WTC11 (cell line): ENCODE measurements at places on chromosomes 2 and 18. TPM values are rescaled to one million over a fixed set of nuclear protein-coding genes. Genes with fewer than 3 reads are reported as not detected.
A peak's percentile ranks its signal among the peaks of the same experiment; 100 is the strongest.

DNA sequence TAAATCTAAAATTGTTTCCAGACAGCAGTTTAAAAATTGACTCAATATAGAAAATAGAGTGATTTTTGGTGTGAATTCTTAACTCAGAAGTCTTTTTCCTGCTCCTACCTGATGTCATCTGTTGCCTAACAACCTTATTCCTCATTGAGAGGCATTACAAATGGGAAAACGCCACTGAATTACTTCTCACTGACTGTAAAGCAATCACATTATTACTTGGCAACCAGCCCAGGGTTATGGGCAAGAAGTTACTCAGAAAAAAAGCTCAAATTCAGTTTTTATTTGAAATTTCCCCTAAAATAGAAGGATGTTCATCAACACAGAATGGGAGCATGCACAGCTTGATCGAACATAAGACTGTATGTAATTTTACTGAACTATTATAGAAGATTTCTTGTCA is 201.8 kb upstream of the GULP1 start:
- H3K4me1 ChIP-seq, result peaks cover 9% of the 10 kb centered on the region
- H3K27me3 ChIP-seq, result no peaks in the 10 kb centered on the region
- no peak for DNase-seq
- H3K36me3 ChIP-seq, result peaks cover 10% of the 10 kb centered on the region
- no peak overlapping the region for H3K4me3 ChIP-seq

AFF3 gene
- 1.1 to 1.2 TPM (median 1.2 TPM) in 3 replicates for total RNA-seq

GDF7 gene
- 0.18 to 0.55 TPM (median 0.23 TPM) in 3 replicates for total RNA-seq

DNA sequence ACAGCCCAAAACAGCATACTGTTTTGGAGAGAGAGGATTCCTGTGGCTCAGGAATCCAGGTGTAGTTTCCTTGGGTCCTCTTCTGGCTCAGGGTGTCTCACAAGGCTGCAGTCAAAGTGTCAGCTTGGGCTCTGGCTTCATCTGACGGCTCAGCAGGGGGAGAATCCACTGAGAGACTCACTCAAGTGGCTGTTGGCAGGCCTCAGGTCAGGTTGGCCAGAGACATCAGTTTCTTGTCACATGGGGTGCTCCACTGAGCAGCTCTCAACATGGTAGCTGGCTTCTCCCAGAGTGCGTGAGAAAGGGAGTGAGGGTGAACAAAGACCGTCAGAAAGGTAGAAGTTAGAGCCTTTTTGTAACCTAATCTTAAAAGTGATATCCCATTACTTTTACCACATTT is 168.4 kb downstream of the SOCS6 start:
- no peaks in the 10 kb centered on the region; the same call in 1 of the 2 replicates for H3K27me3 ChIP-seq
- H3K36me3 ChIP-seq, result no peaks in the 10 kb centered on the region
- no peak for DNase-seq

DNA sequence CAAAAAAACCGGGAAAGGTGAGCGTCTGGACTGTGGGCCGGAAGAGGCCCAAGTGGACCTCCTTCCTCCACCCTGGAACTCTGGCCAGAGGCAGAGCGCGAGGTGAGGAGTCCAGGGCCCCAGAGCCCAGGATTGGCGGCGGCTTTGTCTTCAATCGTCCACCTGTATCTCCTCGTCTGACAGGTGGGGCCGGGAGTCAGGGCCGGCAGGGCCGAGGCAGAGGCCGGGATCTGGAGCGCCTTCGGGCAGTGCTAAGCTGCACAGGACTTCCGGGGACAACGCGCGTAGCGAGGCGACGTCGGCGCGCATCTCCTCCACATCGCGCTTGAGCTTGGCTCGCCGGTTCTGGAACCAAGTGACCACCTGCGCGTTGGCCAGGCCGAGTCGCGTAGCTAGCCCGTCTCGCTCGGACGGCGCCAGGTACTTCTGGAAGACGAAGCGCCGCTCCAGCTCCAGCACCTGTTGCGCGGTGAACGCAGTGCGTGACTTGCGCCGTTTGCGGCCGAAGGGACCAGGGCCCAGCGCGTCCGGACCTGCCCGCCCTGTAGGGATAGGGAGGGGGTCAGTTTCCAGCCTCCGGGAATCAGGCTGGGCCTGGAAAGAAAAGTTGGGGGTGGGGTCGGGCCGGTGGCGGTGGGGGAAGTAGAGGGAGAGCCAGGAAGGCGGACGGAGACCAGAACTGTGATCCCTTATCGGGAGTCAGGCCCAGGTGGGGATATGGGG is 1.5 kb downstream of the LBX2 start:
- H3K4me3 ChIP-seq, result peak overlapping the region; percentile 79
- DNase-seq, result peak; percentile 71
- H3K36me3 ChIP-seq, result peaks cover 12% of the 10 kb centered on the region
- no peak overlapping the region for H3K27ac ChIP-seq
- H3K4me1 ChIP-seq, result peaks cover 43% of the 10 kb centered on the region

- no peaks in the 10 kb centered on the region for H3K4me1 ChIP-seq
- no peak overlapping the region for H3K27ac ChIP-seq
- no peak overlapping the region for H3K4me3 ChIP-seq
- no peak for DNase-seq
- H3K36me3 ChIP-seq, result 0 out of 2 replicates have a peak, but pooled peaks cover 6% of the 10 kb centered on the region
- H3K27me3 ChIP-seq, result no peaks in the 10 kb centered on the region
These were observed 12.0 kb downstream of the LNPK start for GRCh38 chr2:175990099-175990498.

DNA sequence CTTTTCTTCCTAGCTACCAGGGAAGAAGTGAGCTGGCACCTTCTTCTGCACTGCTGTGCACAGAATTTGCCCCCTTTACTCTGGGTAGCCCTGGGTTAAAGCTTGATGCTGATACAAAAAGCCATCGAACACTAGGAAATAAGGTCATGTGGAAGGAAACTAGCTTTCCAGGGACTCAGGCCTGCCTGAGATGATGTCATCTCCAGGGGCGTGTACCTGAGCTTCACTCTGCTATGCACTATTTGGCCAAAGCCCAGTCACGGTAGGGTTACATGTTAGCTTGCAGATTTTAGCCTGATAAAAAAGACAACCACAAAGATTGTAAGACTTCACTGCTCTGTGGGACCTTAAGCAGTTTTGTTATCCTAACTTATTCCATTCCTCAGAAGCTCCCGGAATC is 20.4 kb downstream of the EDAR start:
- H3K27me3 ChIP-seq, result no peaks in the 10 kb centered on the region
- no peak overlapping the region for H3K4me3 ChIP-seq
- DNase-seq, result no peak
- H3K27ac ChIP-seq, result no peak overlapping the region
- H3K36me3 ChIP-seq, result no peaks in the 10 kb centered on the region
- peaks cover 29% of the 10 kb centered on the region for H3K4me1 ChIP-seq

MDH1B gene
- 1.6 to 1.9 TPM (median 1.6 TPM) in 3 replicates for total RNA-seq

- peaks cover 24% of the 10 kb centered on the region for H3K36me3 ChIP-seq
- H3K4me1 ChIP-seq, result peaks cover 19% of the 10 kb centered on the region
- no peak overlapping the region for H3K4me3 ChIP-seq
- H3K27me3 ChIP-seq, result no peaks in the 10 kb centered on the region
- H3K27ac ChIP-seq, result no peak overlapping the region
These were observed 43.5 kb downstream of the CWC22 start for GRCh38 chr2:179963626-179964025.

TDRD15 gene
- not detected in 3 replicates for total RNA-seq

OXER1 gene
- total RNA-seq, result 2.6 to 2.7 TPM (median 2.7 TPM) in 3 replicates

DNA sequence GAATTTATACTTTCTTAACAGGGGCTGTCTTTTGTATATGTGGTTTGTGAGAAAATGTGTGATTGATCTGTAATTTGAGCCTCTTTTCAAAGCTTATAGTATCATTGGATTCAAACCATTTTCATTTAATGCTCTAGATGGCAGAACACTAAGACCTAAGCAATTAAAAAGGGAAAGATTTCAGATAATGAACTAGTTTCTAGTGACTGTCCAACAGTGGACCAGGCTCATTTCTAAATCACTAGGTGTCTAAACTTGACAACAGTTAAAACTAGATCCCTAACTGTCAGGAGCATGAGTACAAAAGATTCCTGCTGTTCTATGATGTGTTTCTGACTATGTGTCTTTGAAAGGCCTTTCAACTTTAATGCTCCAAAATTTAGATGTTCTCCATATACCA is 54.6 kb downstream of the ANKRD44 start:
- H3K4me1 ChIP-seq, result peaks cover 4% of the 10 kb centered on the region; the same call in 1 of the 2 replicates
- H3K27ac ChIP-seq, result no peak overlapping the region
- H3K27me3 ChIP-seq, result peaks cover 2% of the 10 kb centered on the region; the same call in 1 of the 2 replicates
- DNase-seq, result no peak

DNA sequence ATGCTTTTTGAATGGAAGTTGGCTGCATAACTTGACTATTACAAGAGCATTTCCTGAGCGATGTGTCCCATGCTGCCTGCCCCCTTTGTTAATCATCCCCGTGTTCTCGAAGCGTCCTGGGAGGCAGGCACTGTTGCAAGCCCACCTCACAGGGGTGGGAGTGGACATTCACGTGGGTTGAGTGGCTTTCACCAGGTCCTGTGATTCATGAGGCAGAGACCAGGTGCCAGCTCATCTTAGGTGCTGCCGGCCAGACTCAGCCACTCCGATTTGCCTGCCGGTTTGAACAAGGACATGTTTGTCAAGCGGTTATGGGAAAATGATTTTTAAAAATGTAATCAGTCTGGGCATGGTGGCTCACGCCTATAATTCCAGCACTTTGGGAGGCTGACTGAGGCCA is 112.5 kb downstream of the ZNF532 start:
- H3K36me3 ChIP-seq, result peaks cover 62% of the 10 kb centered on the region
- H3K27me3 ChIP-seq, result no peaks in the 10 kb centered on the region
- peaks cover 20% of the 10 kb centered on the region for H3K4me1 ChIP-seq
- peak overlapping the region; percentile 82 for H3K27ac ChIP-seq
- no peak overlapping the region for H3K4me3 ChIP-seq
- no peak for DNase-seq

ZAP70 gene
- total RNA-seq, result 0.61 to 0.73 TPM (median 0.64 TPM) in 3 replicates

DNA sequence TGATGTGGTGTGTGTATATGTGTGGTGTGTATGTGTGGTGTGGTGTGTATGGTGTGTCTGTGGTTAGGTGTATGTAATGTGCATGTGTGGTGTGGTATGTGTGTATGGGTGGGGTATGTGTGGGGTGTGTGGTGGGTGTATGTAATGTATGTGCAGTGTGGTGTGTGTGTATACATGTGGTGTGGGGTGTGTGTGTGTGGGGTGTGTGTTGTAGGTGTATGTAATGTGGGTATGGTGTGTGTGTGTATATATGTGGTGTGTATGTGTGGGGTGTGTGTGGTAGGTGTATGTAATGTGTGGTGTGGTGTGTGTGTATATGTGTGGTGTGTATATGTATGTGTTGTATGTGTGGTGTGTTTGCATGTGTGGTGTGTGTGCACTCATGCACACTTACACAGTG is 84.8 kb upstream of the ID2 start:
- no peaks in the 10 kb centered on the region for H3K27me3 ChIP-seq
- H3K4me3 ChIP-seq, result no peak overlapping the region
- no peak overlapping the region for H3K27ac ChIP-seq
- no peaks in the 10 kb centered on the region for H3K4me1 ChIP-seq
- no peaks in the 10 kb centered on the region for H3K36me3 ChIP-seq

GRCh38 chr18:53422896-53423295 is 801.6 kb downstream of the MBD2 start:
- DNase-seq, result no peak
- H3K4me1 ChIP-seq, result peaks cover 32% of the 10 kb centered on the region
- no peaks in the 10 kb centered on the region for H3K36me3 ChIP-seq
- no peak overlapping the region for H3K27ac ChIP-seq

GRCh38 chr2:134143568-134143967 is 110.3 kb upstream of the MGAT5 start:
- no peak overlapping the region for H3K4me3 ChIP-seq
- no peak for DNase-seq
- no peaks in the 10 kb centered on the region for H3K27me3 ChIP-seq
- peaks cover 87% of the 10 kb centered on the region for H3K4me1 ChIP-seq
- H3K36me3 ChIP-seq, result no peaks in the 10 kb centered on the region

GRCh38 chr2:31859959-31860358 is 150.8 kb downstream of the MEMO1 start:
- H3K27ac ChIP-seq, result no peak overlapping the region
- H3K36me3 ChIP-seq, result no peaks in the 10 kb centered on the region
- no peaks in the 10 kb centered on the region for H3K27me3 ChIP-seq
- DNase-seq, result no peak
- no peak overlapping the region for H3K4me3 ChIP-seq

DNA sequence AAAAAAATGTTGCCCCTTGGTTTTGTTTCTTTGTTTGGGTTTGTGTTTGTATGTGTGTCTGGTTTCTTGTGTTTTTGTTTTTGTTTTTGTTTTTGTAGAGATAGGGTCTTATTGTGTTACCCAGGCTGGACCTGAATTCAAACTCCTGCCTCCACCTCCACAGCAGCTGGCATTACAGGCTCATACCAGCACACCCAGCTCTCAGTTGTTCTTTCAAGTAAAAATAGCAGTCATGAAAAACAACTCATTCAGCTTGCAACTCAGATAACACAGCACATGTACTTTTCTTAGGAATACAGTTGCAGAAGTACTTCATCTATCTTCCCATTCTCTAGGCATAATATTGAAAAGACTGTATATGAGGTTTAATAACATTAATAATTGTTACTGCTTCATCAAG is 37.0 kb downstream of the ZC3H8 start:
- DNase-seq, result no peak
- H3K36me3 ChIP-seq, result peaks cover 29% of the 10 kb centered on the region
- H3K4me1 ChIP-seq, result no peaks in the 10 kb centered on the region
- no peaks in the 10 kb centered on the region for H3K27me3 ChIP-seq
- no peak overlapping the region for H3K27ac ChIP-seq

- H3K36me3 ChIP-seq, result no peaks in the 10 kb centered on the region
- no peak overlapping the region for H3K27ac ChIP-seq
- no peak for DNase-seq
- no peaks in the 10 kb centered on the region for H3K27me3 ChIP-seq
- H3K4me1 ChIP-seq, result peaks cover 20% of the 10 kb centered on the region
- H3K4me3 ChIP-seq, result no peak overlapping the region
These were observed 34.7 kb downstream of the NPHP1 start for GRCh38 chr2:110170102-110170501.

- peaks cover 8% of the 10 kb centered on the region for H3K4me1 ChIP-seq
- no peak for DNase-seq
- H3K27ac ChIP-seq, result no peak overlapping the region
- H3K27me3 ChIP-seq, result no peaks in the 10 kb centered on the region
These were observed 146.6 kb downstream of the GBX2 start for GRCh38 chr2:236021499-236022057.

DNA sequence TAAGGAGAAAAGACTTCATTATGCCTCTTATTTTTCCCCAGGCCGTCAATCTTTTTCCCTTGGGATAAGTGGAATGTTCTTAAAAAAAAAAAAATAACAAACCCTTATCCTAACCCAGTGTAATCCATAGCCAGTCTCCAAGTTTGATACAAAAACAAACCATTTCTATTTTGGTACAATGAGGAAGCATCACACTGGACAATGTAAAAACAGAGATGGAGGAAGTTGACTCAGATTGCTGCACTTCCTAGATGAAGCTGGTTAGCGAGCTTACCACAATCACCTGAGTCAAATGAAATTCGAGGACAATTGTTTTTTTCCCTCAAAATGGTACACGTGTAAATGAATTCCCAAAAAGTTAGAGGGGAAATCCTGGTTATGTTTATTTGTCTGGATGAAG is 259.7 kb downstream of the TCF4 start:
- no peak overlapping the region for H3K27ac ChIP-seq
- H3K27me3 ChIP-seq, result no peaks in the 10 kb centered on the region
- peaks cover 56% of the 10 kb centered on the region for H3K4me1 ChIP-seq
- no peak overlapping the region for H3K4me3 ChIP-seq

GPR148 gene
- total RNA-seq, result 0.16 to 0.23 TPM in 2 of 3 replicates, not detected in the other

DNA sequence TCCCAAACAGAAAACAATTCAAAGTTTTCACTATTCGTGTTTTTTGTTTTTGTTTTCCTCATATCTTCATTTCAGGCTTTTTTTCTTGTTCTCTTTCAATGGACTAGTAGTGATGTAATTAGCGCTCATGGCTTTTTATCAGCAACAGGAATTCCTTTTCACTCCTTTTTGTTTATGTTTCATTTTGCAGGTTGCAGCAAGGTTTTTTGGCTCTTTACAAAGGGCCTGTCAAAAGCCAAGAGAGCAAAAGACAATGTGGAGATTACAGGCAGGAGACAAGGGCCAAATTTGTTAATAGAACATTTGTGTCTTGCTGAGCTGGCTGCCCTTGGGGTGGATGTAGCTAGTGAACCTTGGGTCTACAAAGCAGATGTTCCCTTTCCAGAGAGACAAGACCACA is 467.4 kb upstream of the CDH20 start:
- no peak overlapping the region for H3K4me3 ChIP-seq
- H3K36me3 ChIP-seq, result no peaks in the 10 kb centered on the region
- H3K4me1 ChIP-seq, result peaks cover 11% of the 10 kb centered on the region; the same call in 1 of the 2 replicates
